ENCODE measurements at places on chromosomes 1 and 21. TPM values are rescaled to one million over a fixed set of nuclear protein-coding genes. Genes with fewer than 3 reads are reported as not detected.

The UBE2U gene
- not detected for total RNA-seq

The FAM131C gene
- 15.5 TPM for total RNA-seq

The CATSPERE gene
- not detected for total RNA-seq

The ANGPTL1 gene
- total RNA-seq = not detected

The ZYG11A gene
- total RNA-seq = 2.3 TPM

The AMY1C gene
- not detected for total RNA-seq

The APOBEC4 gene
- not detected for total RNA-seq
